ENCODE measurements at places on chromosomes 12 and 14.

GRCh38 chr12:1864456-1864855 lies 44.1 kb downstream of the LRTM2 start:
- DNase-seq: no peak

- no peak for DNase-seq
Measured at GRCh38 chr12:3455312-3455711, 35.7 kb upstream of the PRMT8 start.

- DNase-seq: no peak
Measured at GRCh38 chr12:73221836-73222235, 949.7 kb downstream of the TRHDE start.

GRCh38 chr12:27967551-27968054 lies 4.9 kb downstream of the PTHLH start:
- no peak for DNase-seq

DNA sequence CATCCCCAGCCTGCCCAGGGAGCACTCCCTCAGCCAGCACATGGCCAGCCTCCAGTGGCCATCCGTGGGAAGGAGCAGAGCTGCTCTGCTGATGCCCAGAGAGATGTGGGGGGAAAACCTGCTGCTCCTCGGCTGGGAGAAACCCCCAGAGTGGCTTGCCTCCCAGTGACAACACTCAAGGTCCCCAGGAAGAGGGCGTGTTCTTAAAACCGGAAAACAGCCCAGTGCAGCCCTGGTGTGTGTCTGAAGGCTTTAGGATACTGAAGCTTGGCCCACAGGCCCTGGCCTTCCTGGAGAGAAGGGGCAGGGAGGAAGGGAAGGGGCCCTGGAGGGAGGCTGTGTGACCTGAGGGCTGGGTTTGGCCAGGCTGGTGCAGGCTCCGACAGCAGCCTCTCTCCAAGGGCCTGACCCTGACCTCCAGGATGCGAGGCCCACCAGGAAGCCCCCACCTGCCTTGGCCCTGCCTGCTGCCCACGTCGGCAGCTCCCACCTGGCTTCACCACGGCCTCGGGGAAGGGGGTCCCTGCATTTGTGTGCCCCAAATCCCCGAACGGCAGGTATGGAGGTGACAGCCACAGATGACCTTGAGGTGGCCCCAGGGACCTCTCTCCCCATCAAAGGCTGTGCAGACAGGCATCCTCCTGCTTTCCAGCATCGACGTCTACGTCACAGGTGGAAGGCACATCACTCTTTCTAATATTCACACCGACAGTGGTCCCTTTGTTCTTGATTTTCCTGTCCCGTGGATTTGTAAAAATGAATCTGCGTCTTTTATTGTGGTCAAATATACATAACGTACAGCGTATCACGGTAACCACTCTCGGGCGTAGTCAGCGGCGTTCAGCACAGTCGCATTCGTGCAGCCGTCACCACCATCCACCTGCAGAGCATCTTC lies 190.0 kb upstream of the C14orf180 start:
- no peak for DNase-seq

DNA sequence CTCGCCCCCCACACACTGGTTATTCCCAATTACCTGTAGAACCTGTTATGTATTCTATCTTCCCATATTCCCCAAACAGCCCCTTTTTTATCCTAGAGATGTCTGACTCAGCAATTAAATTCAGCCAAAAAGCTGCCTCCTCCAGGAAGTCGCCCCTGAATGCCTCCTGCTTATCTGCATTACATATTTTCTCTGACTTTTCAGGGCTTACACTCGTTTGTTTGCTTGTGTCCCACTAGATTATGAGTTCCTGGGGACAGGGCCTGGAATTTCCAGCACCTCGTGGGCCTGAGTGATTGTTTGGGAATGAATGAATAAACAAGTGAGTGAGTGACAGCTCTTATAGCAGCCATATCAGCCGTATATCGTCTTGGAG lies 99.3 kb upstream of the RFLNA start:
- no peak for DNase-seq

- no peak for DNase-seq
Measured at GRCh38 chr14:35045798-35046047, 349 bp upstream of the FAM177A1 start.

- no peak for DNase-seq
Measured at GRCh38 chr14:104091061-104091926, 5.8 kb downstream of the ASPG start.

DNA sequence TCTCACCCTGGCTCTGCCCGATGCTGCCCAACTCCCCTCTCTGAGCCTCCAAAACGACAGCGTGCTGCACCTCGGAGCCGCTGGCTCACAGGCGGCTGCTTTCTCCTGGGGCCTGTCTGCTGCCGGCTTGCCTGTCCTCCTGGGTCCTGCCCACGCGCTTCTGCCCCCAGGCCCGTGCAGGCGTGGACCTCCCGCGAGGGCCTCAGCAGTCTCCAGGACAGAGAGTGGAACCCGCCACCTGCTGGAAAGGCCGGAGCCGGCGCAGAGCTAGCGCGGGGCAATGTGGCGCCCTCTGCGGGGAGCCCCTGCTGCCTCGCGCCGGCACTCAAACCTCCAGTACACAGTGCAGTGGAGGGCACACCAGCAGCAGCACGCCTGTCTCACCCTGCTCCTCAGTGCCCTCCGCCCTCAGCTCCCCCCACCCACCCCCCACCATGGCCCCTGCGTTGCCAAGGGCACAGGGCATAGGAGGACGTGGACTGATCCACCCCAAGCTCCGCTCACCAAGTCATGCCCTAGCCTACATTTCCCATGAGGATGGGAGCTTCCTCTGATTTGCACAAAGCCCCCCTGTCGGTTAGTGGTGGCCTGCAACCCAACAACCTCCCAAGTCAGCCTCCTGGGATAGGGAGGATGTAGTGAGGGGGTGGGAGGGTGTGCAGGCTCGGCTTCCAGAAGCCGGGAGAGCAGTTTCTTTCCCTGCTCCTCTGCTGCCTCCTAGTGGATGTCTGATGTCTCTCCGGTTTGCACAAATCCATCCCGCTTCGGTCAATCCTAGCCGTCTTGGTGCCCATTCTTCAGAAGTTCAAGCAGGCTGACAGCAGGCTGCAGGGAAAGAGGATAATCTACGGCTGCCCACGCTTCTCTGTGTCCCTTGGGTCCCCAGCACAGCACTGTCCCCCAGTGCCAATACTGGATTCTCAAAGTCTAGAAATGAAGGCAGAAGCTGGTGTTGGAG lies 25.2 kb downstream of the KRT8 start:
- DNase-seq: peak; percentile 69

- DNase-seq: no peak
Measured at GRCh38 chr12:77401770-77402081, 336.4 kb upstream of the E2F7 start.

All from activated T-helper 1 cell treated with anti-CD3 and anti-CD28 coated beads, Interleukin-12 subunit alpha, Interleukin-12 subunit beta, Interleukin-2, Interleukin-4 antibody, amounts not matched to agents 30 ng/mL and 10 ng/mL and 1 ng/mL, durations not matched to agents 14 hours and 24 hours and 36 hours (primary cell).